ENCODE measurements at places on chromosomes 2 and 18. TPM values are rescaled to one million over a fixed set of nuclear protein-coding genes. Genes with fewer than 3 reads are reported as not detected.

The OR6B2 gene
- total RNA-seq, result not detected

GRCh38 chr2:25219621-25220020 is 51.2 kb upstream of the POMC start:
- no peak for DNase-seq

- DNase-seq, result no peak
Measured at GRCh38 chr18:37619964-37620363, 54.4 kb upstream of the CELF4 start.

The CHN1 gene
- total RNA-seq, result 23.8 TPM

DNA sequence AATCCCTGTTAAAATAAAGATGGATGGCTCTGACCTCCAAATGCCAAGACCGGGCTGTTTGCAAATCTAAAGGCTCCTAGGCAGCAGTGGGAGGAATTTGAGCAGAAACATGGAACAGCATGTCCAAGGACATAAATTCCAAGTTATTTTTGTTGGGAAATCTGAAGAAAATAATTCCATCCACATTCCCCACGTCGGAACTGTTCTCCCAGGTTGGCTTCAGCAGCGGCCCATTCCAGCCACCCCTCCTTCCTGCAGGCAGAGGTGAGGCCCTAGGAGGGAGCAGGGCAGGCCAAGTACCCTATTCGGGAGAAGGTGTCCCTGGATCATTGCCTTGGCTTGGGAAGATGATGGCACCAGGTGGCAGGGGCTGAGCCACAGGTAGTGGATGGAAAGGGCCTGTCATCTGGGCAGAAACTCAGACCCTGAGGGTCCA is 117.1 kb downstream of the CAPN13 start:
- no peak for DNase-seq

DNA sequence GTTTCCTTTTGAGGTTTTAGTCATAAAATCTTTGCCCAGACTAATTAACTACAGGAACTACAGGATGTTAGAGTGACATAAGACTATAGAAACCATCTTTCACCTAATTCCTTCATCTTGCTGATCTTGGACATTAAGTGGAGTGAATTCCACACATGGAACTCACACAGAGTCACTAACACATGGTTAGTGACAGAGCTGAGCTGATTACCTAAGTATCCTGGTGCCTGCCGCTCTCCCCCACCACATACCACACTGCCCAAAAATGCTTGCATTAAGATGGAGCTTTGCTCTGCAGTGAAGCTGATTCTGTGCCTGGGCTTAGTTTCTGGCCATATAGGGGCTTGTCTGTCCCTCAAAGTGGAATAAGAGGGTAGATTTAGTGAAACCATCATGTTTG is 332.9 kb upstream of the NT5C1B start:
- no peak for DNase-seq

DNA sequence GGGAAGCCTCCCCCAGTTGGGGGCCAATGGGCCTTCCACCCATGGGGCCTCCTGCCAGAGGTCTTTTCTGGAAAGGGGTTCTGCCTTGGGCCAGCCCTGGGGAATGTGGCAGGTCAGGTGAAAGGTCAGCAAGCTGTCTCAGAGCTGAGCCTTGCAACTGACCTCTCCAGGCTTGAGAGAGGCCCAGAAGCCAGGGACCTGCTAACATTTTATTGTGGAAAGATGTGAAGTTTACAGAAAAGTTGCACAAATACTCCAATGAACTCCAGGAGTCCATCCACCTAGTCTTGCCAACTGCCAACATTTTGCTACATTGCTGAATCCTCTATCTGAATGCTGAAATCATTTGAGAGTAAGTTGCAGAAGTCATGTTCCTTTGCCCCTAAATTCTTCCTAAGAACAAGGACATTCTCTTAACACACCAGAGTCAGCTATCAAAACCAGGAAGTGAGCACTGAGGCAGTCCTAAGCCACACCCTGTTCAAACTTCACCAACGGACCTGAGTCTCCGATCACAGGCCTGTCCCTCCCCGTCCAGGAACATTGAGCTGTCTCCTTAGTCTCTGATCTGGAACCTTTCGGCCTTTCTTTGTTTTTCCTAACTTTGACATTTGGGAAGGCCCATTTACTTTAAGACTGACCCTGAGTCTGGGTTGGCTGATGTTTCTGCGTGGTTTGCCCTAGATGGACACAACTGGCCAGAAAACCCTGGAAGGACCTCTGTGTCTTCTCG is 4.0 kb downstream of the SNORC start:
- DNase-seq, result peak; percentile 47

DNA sequence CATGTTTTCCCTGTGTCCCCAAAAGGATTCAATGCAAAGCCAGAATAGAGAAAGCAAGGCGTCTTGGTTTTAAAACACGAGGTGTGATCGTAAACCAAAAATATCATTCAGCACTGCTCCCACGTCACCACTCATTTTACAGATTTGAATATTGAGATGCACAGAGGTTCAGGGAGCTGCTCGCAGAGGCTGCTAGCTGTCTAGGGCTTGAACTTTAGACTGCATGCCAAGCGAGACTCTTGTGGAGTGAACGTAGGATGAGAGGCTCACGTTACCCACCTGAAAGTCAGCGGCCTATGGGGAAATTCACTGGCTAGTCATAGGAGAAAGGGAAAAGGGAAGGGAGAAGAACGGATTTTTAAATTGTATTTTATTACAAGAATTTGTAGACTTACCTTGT is 130.1 kb downstream of the MBP start:
- no peak for DNase-seq

The HJURP gene
- total RNA-seq, result not detected

Data from cardiac septum (tissue), 1 donor.